ENCODE measurements at places on chromosomes 2 and 18. TPM values are rescaled to one million over a fixed set of nuclear protein-coding genes. Genes with fewer than 3 reads are reported as not detected.

Gene OST4
- total RNA-seq: 240 TPM

DNA sequence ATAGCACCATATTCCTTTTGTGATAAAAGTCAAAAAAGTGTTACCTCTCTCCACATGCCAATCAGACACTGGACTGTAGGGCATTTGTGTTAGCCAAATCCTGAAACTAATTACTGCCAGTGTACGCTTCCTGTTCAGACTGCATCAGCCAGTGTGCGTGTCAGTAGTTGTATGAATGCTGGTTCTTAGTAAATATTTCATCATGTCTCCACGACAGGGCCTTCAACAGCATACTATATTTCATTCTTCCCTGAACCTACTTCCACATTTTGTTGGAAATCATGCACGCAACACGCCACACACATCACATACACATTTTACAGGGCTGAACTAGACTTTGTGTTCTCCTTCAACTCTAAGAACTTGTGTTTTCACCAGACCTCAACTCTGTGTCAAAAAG is 77.5 kb downstream of the EPB41L3 start:
- H3K4me3 ChIP-seq: no peak overlapping the region
- no peaks in the 10 kb centered on the region for H3K27me3 ChIP-seq
- H3K36me3 ChIP-seq: no peaks in the 10 kb centered on the region

DNA sequence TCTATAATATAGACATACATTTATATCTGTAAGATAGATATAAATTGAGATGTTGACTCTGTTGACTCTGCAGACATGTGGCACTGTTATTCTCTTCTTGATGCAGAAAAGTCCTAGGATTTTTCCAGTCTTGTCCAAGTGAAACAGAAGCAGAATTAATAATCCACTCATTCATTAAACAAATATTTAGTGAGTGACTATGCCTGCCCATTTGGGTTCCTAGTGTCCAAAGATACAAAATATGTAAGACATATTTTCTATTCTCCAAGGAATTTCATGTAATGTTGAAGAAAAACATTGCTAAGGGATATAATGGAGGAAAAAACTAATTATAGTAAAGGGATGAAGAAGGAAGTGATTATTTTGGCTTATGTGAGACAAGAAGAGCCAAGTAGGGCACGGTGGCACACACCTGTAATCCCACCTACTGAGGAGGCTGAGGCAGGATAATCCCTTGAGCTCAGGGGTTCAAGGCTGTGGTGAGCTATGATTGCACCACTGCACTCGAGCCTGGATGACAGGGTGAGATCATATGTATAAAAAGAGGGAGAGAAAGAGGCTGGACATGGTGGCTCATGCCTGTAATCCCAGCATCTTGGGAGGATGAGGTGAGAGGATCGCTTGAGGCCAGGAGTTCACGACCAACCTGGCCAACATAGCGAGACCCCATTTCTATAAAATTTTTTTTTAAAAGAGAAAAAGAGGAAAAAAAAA is 19.9 kb upstream of the PLEKHH2 start:
- no peak for DNase-seq
- no peaks in the 10 kb centered on the region for H3K36me3 ChIP-seq
- H3K4me1 ChIP-seq: peaks cover 4% of the 10 kb centered on the region

DNA sequence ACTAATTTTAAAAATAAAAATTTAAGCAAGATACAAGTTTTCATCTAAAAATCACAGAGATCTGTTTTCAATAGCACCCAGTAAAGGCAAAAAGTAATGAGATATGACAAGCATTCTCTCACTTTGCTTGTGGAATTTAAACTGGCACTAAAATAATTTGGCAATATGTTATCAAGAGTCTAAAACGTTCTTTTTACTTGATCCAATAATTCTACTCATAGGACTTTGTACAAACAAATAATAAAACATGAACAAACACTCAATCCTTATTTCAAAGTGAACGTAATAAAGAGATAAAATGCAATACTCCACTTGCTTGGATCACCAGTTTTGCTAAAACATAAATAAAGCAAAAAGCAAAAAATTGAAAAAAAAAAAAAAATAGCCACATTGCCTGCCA is 30.4 kb downstream of the PIAS2 start:
- no peaks in the 10 kb centered on the region for H3K36me3 ChIP-seq
- H3K27me3 ChIP-seq: no peaks in the 10 kb centered on the region
- DNase-seq: no peak
- H3K4me3 ChIP-seq: no peak overlapping the region

All from transverse colon (tissue), 4 donors.